Stimulated activated CD4-positive, alpha-beta T cell treated with anti-CD3 and anti-CD28 coated beads, TNF-alpha, amount 100 ng/mL, for 4 hours (primary cell): ENCODE measurements at places on chromosomes 5 and 9.

DNA sequence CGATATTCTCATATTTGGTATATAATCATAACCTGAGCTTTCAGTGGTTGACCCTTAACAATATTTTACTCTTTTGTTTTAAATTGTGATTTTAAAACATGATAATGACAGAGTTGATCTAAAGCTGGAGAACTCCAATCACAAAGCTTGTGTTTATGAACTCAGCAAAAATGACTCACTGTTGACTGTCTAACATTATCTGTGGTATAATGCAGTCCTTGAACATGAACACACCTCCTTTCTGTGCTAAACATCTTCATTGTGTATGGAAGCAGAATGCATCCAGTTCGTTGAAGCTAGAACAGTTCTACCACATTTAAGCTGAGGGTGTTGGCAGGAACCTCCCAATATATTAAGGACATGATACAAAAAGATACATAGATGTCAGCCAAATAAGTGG is 1030.2 kb upstream of the SEMA6A start:
- no peak for DNase-seq

DNA sequence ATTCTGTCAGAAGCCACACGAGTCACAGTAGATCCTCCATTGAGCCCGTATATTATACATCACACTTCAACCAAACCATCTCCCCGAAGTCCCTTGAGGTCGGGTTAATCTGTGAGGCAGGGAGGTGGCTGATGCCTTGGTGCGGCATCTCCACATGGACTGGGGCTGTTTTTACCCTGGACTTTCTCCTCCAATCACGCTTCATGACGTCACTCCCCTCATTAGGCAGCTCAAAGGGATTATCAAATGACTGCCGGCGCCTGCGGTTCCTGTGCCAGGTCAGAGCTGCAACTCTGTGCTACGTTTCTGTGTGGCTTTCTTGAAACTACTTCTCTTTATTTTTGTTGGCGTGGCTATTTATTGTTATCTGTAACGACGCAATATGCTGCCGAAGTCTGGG is 53.7 kb downstream of the TMOD1 start:
- DNase-seq: no peak

- no peak for DNase-seq
Measured at GRCh38 chr9:112439171-112439570, 47.5 kb upstream of the KIAA1958 start.

- no peak for DNase-seq
Measured at GRCh38 chr5:75023368-75024159, 28.8 kb downstream of the GCNT4 start.

GRCh38 chr5:141522301-141522700 is 33.4 kb downstream of the PCDHGC5 start:
- DNase-seq: no peak

GRCh38 chr9:136623842-136624183 is 38.9 kb upstream of the EGFL7 start:
- no peak for DNase-seq

DNA sequence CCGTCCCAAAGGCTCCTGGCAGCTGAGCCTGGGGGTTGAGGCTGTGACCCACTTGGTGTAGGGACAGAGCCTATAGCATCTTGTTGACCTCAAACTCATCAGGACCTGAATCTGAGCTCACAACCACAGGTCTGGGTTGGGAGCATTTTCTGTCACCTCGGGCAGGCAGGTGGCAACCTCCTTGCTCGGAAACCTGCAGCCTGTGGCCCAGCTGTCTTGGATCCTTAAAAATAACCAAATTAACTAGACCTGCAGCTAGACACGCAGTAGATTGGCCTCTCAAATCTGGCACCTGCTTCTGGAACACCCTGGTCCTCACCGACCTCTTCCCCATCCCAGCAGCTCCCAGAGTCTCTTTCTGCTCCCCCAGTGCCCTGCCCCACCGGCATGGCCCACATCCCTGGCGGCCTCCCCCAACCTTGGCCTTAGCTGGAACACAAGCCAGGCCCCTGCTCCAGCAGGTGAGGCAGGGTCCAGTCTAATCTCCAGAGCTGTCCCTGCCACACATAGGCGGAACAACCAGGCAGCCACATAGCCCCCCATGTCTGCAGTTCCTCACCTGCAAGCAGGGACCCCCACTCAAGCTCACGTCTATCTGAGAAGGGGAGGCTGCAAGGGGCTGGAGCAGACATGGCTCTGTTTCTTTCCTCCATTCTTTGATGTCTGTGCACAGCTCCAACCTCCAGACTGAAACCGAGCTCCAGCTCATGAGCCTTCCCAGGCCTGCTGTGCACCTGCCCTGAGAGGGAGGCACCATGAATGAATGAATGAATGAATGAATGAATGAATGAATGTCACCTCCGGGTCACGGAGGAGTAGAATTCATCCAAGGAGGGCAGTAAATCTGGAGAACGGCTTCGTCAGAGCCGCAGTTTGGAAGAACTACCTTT is 28.3 kb downstream of the PAEP start:
- DNase-seq: no peak

DNA sequence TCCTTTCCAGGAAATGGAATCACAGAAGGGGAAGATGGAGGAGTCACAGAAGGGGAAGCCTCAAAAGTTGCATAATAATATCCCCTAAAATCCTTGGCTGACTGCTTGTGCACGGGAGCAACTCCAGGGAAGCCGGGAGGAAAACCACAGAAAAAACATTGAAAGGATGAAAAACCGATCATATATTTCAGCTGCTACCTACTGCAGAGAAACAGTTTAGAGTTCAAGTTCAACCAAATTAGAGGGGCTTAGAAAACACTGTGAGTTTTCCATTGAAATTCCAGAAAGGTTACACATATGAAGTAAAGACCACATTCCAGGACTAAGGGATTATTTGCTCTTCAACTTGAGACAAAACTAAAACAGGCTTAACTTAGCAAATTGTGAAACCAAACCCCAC is 37.6 kb upstream of the MTAP start:
- no peak for DNase-seq

DNA sequence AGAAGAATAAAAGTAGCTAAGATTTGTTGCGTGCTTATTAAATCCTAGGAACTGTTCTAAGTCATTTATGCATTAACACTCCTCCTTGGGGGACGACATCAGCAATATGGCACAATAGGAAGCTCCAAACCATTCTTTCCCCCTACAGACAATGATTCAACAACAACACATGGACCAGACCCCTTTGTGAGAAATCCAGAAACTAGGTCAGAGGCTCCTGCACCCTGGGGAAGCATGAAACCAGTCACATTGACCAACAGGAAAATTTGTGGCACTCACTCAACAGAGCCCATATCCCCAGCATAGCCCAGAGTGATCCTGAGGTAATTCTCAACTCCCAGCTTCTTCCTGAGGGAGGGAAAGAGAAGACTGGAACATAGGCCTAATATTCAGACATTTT is 294.4 kb downstream of the HINT1 start:
- no peak for DNase-seq

GRCh38 chr5:42595597-42595996 is 161.0 kb upstream of the CCDC152 start:
- DNase-seq: no peak

GRCh38 chr5:76524868-76525267 is 98.3 kb downstream of the F2RL2 start:
- no peak for DNase-seq
